NCI-H1436 treated with DMSO at 0.1 percent for 48 hours (cell line): ENCODE measurements at places on chromosomes 6 and 20.

DNA sequence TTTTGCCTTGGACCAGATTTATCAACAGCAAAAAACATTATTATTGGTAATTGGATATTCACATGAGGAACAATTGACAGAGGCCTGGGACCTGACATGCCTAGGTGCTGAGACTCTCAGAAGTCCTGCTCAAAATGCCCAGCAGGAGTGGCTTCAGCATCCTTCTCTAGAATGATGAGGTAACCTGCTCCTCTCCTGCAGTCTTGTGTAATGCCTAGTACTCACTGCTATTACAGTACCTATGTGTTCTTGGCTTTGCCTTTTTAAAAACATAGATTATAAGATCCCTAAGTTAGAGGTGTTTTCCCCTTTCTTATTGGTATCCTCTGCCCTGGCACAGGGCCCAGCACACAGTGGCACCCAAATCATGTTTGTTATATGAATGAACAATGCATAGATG is 230.9 kb downstream of the PKHD1 start:
- DNase-seq: no peak

DNA sequence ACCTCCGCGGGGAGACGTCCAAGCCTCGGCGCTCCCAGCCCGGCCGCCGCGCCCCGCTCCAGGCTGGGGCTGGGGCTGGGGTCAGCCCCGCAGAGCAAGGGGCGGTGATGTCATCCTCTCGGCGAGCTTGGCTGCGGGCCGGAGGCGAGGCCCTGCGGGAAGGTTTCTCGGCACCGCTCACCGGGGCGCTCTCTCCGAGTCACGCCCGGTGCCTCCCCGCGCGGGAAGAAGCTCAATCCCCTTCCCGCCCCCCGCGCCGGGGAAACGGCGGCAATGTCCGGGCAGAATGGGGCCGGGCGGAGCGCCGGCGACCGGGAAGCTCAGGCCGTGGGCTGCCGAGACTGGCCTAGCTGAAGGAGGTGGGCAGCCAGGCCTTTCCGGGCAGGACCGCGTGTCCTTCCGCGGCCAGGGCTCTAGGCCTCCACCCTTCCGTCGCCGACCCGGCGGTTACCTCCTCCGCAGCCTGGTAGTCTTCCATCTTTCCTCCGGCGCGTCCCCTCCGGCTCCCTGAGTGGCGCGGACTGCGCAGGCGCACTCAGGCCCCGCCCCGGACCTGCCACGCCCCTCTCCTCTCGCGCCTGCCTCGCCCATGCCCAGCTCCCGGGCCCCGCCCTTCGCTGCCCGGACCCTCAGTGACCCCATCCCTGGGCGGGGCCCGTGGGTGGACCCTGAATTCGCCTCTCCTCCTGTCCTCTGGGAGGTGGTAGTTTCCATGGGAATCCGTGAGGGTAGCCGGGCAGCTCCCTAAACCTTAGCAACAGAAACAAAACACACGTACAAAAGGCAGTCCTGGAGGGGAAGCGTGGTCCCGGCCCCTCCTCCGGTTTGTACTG is at the start of gene DYNLT1:
TSS of gene DYNLT1 (minus strand) at position 513 of the 833 bp plus-strand sequence. CDS start at position 478, 35 bp downstream.
- DNase-seq: peak; percentile 58

- no peak for DNase-seq
Observed at GRCh38 chr6:34970488-34970887, 81.4 kb downstream of the ANKS1A start.

GRCh38 chr6:6816716-6817115 is 228.2 kb downstream of the LY86 start:
- DNase-seq: no peak

GRCh38 chr6:32794510-32794909 is 22.3 kb downstream of the HLA-DOB start:
- DNase-seq: no peak

GRCh38 chr6:168052291-168052891 is 26.6 kb downstream of the FRMD1 start:
- DNase-seq: no peak

- no peak for DNase-seq
Observed at GRCh38 chr6:69887026-69887425, 20.7 kb downstream of the COL19A1 start.

- no peak for DNase-seq
Observed at GRCh38 chr6:126280287-126280686, 59.6 kb upstream of the CENPW start.

DNA sequence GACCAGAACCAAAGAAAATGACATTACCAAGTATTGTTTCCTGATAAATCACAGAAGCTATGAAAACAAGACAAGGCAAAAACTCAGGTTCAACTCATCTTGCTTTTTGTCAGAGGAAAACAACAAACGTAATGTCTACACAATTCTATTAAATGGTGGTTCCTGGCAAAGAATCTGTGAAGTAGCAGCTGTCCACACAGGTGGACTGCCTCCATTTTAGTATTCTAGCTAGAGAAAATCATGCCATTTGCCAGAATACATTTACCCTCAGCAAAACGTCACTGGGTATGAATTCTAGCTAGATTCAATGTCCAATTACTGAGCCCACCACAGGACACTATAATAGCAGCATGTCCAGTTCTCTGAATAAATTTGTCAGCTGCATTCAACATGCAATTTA is 125.4 kb downstream of the ADGRB3 start:
- no peak for DNase-seq

GRCh38 chr6:150325066-150325772 is 43.6 kb upstream of the IYD start:
- no peak for DNase-seq

- no peak for DNase-seq
Observed at GRCh38 chr6:167452338-167453081, 127.6 kb downstream of the TTLL2 start.

DNA sequence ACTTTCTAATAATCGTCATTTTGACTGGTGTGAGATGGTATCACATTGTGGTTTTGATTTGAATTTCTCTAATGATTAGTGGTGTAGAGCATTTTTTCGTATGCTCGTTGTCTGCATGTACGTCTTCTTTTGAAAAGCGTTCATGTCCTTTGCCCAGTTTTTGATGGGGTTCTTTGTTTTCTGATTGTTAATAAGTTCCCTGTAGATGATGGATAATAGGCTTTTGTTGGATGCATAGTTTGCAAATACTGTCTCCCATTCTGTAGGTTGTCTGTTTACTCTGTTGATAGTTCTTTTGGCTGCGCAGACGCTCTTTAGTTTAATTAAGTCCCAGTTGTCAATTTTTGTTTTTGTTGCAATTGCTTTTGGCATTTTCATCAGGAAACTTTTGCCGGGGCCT is 32.3 kb upstream of the XRN2 start:
- no peak for DNase-seq

GRCh38 chr6:169494038-169494437 is 207.8 kb downstream of the WDR27 start:
- DNase-seq: no peak

DNA sequence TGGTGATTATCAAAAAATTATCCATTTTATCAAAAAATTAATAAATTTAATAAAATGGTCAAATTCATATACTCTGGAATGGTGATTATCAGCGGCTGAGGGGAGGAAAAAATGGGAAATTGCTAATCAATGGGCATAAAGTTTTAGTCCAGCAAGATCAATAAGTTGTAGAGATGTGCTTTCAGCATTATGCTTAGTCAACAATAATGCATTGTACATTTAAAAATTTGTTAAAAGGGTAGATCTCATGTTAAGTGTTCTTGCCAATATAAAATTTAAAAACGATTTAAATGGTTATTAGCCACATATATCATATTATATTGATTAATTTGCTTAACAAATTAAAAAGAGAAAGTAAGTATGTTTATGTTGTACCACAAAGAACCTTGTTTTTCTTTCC is 56.6 kb downstream of the HS3ST5 start:
- DNase-seq: no peak

DNA sequence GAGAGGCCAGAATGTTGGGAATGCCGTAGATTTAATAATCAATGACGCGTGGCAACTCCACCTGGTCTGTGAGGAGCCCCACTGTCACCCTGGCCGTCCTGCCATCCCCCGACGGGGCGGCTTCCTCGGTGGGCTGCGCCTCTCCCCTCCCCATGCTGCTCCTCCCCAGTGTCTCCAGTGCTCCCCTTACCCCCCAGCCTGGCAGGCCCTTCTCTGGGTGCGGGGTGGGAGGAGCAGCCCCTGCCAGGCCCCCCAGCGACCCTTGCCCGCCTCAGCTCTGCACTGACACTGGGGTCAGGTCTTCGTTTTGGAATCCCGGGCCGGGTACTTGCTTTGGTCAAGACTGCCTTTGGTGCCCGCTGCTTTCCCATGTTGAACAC is 82.3 kb upstream of the FRMD1 start:
- no peak for DNase-seq

DNA sequence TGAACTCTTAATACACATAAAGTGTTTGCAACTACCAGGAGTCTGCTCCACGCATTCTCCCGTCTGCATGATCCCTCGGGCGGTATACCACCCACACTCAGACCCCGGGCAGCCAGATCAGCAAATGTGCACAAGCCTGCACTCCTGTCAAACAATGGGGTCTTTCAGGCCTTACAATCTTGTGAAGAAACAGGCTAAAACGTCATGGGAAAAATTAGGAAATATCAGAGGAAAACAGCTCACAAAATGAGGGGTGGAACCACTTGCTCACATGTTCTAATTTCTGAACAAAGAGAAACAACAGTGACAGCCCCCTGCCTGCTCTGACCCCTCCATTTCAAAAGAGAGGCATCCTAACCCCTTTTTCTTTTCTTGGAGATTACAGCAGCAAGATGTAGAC is 69.4 kb downstream of the BACH2 start:
- no peak for DNase-seq

DNA sequence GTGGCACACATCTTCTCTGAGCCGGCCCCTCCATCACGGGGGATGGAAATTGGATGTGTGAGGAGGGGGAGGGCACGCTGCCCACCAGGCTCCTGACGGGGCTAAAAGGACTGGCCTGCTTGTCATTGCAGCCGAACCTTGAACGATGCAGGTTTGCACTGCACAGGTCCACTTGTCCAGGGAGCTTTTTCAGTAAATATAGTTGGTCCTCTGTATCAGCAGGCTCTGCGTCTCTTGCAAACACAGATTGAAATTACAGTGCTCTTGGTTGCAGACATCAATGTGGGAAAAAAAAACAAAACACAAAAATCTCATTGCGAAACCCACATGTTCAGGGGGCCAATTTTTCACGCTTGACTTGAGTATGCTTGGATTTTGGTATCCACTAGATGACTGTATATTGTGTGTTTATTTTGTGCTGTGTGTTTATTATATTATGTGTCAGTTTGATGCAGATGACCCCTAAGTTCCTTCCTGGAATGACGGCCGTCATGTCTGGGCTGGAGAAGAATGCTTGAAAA is 29.2 kb downstream of the ERMARD start:
- DNase-seq: no peak

DNA sequence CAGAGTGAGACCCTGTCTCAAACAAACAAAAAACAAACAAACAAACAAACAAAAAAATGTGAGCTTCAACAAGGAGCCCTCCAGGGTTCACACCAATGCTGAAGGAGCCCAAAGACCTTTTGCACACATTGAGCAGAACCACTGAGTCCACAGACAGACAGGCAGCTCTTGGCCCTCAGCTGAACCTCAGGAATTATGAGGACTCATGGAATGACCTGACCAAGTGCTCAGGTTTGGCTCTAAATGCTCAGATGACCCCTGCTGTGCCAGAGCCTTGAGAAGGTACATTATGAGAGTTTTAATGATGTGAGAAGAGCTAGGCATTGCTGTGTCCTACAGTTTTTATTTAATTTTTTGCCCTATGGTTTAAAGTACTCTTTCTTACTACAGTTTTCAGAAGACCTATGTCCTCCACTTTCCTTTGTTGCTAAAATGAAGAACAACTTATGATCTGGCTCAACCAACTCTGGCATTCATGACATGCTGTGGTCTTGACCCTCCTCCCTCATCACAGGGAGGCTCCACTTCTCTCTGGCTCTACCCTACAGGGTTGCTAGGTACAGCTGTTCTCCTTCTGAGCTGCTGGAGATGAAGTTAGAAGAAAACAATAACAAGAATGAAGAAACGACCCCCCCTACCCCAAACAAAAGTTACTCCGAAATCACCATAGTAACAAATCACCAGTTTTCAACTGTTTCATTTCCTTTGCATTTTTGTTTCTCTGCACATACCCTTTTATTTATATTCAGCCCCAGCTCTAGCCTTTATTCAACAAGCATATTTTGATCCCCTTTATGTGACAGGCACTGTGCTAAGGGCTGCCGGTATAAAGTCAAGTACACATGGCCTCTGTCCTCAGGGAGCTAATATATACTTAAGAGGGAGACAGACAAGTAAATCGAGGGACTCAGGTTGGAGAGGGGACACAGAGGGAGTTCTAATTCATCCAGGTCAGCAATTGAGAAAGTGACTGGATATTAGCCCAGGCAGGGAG is 128.7 kb upstream of the TRAF3IP2 start:
- no peak for DNase-seq

DNA sequence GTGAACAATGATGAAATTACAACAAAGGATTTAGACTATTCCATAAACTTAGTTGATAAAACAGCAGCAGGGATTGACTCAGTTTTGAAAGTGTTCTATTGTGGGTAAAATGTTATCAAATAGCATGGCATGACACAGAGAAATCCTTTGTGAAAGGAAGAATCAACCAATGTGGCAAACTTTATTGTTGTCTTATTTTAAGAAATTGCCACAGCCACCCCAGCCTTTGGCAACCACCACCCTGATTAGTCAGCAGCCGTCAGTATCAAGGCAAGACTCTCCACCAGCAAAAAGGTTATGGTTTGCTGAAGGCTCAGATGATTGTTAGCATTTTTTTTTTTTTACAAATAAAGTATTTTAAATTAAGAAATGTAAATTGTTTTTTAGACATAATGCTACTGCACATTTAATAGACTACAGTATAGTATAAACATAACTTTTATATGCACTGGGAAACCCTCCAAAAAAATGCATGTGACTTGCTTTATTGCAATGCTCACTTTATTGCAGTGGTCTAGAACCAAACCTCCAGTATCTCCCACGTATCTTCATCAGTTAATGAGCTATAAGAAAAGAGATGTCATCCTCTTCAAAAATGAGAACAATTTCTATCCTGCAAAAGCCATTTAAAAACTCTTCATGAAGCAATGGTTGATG is 162.7 kb downstream of the SOBP start:
- DNase-seq: no peak

GRCh38 chr6:106165885-106166485 is 79.8 kb downstream of the PRDM1 start:
- no peak for DNase-seq

- no peak for DNase-seq
Observed at GRCh38 chr6:138383776-138384175, 6.1 kb downstream of the SMIM28 start.

DNA sequence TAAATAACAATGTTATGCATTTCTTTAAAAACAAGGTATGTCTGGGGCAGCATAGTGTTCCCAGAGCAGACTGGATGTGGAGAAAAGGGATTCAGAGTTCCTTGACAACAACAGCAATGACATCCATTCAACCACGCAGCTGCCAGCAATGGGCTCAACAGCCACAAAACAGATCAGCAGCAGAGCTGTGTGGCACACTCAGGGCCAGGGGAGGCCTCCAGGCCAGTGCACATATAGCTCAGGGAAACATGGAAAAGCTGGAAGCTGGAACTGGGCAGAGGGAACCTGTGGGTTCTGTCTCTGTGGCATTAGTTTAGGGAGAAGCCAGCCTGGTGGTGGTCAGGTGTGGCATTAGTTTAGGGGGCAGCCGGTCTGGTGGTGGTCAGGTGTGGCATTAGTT is 148.3 kb downstream of the SMOC2 start:
- DNase-seq: no peak
